ENCODE measurements at places on chromosomes 13 and 19.

GRCh38 chr19:31110336-31110735, 238.9 kb downstream of the TSHZ3 start:
- peak; percentile 39 for DNase-seq

GRCh38 chr19:58557221-58558065, 968 bp downstream of the UBE2M start:
- DNase-seq, result no peak

DNA sequence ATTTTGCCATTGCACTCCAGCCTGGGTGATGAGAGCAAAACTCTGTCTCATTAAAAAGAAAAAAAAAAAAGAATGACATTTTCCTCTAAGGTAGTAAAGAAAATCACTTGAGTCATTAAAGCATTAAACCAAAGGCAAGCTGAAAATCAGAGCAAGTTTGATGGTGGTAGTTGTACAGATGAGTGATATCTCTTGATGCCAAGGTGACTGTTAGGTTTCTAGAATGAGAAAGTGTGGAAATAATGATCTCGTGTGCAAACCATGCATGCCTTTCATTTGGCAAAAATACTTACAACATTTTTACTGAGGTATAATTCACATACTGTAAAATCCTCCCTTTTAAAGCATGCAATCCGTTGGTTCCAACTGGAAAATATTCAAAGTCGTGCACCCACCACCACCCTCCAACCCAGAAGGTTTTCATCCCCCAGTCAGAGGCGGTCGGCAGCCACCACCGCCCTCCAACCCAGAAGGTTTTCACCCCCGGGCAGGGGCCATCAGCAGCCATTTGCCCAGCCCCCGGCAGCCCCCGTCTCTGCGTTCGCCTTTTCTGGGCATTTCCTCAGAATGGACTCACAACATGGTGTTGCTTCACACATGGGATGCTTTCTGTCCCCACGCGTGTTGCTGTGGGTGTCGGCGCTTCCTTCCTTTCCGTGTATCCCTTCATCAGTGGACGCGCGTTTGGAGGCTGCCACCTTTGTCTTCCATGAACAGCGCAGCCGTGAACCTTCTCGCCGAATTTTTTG, 90.2 kb downstream of the ATP11A start:
- peak; percentile 39 for DNase-seq

- DNase-seq, result no peak
These were observed 15.2 kb upstream of the MTIF3 start for GRCh38 chr13:27465611-27466010.

DNA sequence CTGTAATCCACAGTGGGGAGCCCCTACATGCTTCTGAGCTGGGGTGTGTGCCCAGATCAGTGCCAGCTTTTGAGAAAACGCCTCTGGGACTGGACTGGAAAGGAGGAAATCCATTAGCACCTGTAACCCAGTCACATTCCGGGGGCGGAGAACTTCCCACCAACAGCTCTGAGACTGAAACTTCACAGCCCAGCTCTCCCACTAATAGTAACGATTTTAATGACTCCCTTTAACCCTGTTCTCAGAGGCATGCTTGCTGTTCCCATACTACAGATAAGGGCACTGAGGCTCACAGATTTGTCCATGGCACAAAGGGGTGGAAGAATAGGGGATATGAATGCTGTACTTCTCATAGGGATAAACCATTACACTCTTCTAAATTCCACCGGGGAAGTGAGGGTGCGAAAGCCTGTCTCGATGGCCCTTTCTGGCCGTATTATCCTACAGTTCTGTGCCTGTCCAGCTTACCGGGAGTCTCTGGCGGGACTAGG, 851 bp downstream of the FBXO46 start:
- DNase-seq, result no peak

DNA sequence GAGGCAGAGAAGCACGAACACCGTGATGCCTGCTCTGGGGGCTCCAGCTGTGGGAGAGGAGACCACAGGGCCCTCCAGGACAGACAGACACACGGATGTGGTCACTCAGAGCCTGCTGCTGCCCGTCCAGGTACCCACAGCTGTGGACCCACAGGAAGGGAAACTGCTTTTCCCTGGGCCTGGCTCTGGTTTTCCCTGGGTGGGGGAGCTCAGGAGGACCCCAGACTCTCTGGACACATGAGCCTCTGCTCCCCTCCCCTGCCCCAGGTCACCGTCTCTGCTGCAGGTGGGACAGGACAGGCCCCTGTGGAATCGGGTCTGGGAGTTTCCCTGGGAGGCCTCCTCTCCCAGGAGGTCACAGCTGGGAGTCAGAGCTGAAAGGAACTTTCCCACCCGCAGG, 7.3 kb downstream of the LILRA4 start:
- DNase-seq, result no peak

DNA sequence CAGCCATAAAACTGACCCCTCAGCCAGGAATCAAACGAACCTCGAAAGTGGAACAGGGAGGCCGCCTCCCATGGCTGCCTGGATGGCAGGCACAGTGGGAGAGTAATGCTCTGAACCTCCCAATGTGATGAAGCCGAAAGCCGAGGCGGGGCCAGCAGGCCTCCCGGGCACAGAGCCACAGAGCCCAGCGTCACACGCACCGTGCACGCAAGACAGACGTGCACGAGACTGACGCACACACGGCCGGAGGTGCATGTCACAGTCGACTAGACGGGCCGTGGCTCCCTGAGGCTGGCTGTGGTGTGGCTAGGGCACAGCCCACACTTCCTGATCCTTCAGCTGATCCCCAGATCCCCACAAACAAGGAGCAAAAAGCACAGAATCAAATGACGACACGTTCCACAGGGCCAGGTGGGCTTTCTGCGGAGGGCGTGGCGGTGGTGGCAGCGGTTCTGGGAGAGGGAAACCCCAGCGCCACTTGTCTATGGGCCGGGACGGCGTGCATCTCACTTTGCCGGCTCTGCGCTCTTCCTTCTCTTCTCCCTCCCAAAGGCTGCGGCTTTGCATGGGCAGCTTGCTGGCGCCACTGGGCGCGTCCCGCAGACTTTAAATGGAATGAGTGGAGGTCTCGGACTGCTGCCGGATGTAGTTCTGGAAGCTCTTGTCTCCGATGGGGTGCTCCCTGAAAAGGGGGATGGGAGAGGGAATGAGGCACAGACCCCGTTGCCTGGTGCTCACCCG, 5.0 kb upstream of the C13orf46 start:
- no peak for DNase-seq

- no peak for DNase-seq
These were observed 67.9 kb upstream of the KLF5 start for GRCh38 chr13:72990953-72991352.

GRCh38 chr13:112143046-112143752, 76.2 kb downstream of the SOX1 start:
- no peak for DNase-seq

GRCh38 chr19:35936738-35937268, 629 bp downstream of the LRFN3 start:
- no peak for DNase-seq

DNA sequence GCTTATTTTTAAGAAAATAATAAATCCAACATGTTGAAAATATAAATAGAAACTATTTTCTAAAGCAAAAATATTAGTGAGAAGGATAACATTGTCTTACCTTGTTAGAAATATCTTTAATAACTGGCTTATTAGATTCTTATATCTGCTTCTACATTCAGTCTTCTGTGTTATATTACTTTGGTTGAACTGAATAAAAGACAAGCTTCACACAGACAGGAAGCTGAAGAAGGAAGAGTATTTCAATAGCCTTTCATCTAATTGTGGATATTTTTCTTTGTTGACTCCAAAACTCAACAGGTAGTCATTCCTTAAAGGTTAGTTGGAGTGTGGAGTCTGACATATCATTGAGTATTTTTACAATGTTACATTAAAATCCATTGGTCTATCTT, 10.9 kb downstream of the SETDB2 start:
- no peak for DNase-seq

Data from fibroblast of skin of abdomen (primary cell).